T-helper 2 cell (primary cell): ENCODE measurements at places on chromosomes 1 and 21.

DNA sequence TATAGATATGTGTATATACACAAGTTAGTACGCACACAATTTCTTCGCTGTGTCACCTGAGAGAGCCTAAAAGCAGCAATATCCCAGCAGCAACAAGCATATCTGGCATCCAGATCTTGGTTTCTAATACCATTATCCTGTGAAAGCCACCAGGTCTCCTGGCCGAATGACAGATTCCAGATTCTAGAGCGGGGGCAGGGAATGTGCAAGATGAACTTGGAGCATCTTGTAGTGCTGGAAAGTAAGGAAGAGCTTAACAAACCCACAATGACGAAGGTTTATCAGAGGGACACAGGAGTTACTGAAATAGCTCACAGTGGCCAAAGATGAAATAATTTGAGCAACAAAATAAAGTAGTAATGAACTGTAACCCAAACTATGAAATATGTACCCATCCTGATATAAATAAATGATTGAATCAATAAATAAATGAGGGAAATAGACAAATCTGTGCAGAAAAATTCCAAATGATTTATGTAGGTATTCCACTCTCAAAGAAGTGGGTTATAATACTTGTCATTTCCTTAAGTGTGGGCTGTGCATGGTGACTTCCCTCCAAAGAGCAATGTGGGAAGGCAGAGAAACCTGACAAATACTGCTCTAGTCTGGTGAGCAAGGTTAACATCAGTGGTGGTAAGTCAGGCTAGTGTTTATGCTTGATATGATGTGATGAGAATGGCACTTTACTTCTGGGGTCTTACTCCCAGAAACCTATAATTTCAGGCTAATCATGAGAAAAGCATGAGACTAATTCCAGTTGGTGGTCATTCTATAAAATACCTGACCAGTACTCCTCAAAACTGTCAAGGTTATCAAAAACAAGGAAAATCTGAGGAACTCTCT lies 67.9 kb downstream of the LRRC8D start:
- no peak for DNase-seq

DNA sequence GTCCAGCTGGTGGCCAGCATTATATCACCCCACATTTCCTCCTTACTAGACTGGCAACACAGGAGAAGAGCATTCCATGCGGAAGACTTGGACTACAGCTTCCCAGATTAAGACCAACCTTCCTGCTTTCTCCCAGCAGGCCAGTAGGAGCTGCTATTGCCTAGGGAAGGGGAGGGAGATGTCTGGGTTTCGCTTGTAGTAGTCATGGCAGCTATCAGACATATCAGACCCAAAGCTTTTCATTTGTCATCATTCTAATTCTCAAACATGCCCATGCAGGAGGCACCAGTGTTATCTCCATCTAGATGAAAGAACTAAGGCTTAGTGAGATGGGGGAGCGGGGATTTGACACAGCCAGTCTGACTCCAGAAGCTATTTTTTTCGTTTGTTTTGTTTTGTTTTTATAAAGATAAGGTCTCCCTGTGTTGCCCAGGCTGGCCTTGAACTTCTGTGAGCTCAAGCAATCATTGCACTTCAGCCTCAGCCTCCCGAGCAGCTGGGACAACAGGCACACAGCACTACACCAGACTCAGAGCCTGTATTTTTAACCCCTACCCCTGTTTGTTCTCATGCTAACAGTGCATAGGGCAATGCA lies 4.5 kb downstream of the PLA2G2A start:
- DNase-seq = peak; percentile 73

GRCh38 chr1:15198684-15199083 lies 45.1 kb downstream of the TMEM51 start:
- DNase-seq = no peak

GRCh38 chr21:26557106-26557505 lies 16.0 kb downstream of the CYYR1 start:
- no peak for DNase-seq

DNA sequence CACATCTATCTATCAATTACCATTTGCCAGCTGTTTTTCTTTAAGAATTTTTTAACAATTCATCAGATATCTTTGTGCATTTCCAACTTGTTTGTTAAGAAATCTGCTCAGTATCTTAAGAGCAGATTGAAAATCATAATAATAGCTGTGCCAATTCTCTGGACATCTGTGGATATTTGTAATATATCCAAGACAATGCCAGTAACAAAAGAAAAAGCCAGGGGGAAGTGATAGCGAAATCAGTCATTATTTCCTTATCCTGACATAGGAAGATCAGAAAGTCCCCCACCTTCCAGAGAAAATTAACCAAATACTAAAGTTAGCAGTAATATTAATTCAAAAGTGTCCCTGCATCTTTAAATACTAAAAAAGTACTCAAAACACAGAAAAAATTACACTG lies 217.1 kb downstream of the RERE start:
- no peak for DNase-seq

- DNase-seq = no peak
Observed at GRCh38 chr1:55939866-55940265, 639.5 kb downstream of the PLPP3 start.

- no peak for DNase-seq
Observed at GRCh38 chr21:37658817-37659458, 257.3 kb downstream of the KCNJ6 start.

DNA sequence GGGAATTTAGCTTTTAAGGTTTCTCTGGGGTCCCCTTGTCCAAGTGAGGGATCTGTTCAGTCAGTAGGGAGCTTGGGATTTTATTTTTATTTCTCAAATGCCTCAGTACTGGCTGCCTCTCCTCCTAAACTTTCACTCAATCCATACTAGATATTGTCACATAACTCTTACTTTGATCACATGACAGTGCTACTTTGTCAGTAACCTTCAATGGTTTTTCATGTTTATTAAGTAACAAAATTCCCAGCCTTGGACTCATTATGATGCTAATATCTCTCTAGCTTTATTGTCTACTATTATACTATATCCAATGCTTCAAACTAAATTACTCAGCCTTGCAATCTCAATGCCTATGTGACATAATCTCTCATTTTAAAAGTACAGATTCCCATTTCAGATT lies 97.7 kb downstream of the ATP1B1 start:
- DNase-seq = no peak

- peak; percentile 49 for DNase-seq
Observed at GRCh38 chr1:39539252-39539790, 37.3 kb downstream of the PABPC4 start.

GRCh38 chr1:92879316-92879968 lies 47.6 kb downstream of the RPL5 start:
- DNase-seq = no peak

- DNase-seq = no peak
Observed at GRCh38 chr1:109497449-109498160, 3.7 kb downstream of the CYB561D1 start.

GRCh38 chr1:172401892-172402291 lies 18.6 kb upstream of the C1orf105 start:
- DNase-seq = no peak

DNA sequence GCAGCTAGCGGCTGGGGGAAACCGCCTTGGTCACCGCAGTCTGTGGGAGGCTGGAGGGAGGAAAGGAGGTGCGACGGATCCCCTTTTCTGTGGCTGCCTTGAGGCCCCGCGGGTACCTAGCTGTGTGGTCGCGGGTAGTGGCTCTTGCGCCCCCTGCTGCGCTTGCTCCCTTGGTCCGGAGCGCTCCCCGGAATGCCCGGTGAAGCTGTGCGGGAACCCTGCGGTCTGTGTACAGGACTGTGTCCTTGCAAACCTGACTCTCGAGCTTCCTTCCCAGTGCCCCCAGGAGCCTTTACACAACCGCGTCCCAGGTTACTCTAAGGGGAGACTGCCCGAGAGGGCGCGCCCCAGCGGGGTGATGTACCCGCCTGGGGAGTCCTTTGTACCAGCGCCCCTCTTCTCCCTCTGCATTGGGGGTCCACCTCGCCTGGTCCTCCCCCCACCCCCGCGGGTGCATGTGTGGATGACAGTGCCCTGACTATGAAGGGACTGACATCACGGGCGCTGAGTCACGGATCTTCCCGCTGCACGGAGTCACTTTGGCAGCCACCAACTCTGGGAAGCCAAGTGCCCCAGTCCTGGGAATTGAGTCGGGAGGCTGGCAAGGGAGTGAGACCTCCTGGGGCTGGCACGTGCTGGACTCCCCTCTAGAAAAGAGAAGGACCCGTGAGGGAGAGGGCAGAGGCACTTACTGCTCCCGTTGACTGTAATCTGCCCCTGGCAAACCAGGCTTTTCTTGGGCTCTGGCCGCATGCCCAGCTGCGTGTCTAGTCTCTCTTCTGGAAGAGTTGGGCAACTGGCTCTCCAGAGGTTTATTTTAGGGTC lies 816 bp downstream of the IL6R start:
- peak; percentile 44 for DNase-seq

DNA sequence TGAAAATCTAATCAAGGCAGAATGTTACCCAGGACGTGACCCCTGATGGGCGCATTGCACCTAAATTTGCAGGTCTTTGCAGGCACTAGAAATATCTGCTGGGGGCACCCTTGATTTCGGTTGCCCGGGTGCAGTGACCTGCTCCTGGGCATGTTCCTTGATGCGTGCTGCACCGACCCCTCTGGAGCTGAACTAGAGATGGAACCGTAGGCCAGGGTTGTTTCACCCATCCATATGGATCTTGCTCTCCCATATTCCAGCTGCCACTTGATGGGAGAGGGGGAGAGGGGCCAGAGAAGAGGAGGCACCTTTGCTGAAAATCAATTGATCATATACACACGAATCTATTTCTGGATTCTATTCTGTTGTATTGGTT lies 8.4 kb upstream of the COL18A1 start:
- DNase-seq = no peak

GRCh38 chr1:160308451-160309184 lies 23.7 kb upstream of the PEX19 start:
- DNase-seq = no peak

GRCh38 chr1:179767177-179767581 lies 24.1 kb downstream of the FAM163A start:
- no peak for DNase-seq

DNA sequence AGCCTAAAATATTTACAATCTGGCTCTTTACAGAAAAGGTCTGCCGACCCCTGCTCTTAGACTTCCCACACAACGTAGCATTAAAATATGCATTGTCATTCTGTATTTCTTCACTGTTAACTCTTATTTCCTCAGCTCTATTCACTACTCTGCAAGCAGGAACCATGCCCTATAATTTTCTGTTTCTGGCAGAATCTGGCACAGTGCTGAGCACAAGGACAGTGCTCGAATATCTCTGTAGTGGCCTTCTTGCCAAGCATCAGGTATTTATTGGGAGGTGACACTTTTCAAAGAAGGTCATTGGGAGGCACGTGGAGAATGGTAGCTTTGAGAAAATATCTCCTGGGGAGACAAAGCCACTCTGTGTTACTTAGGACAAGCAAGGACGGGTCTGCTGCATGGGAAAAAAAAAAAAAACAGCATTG lies 77.9 kb downstream of the PSMG1 start:
- no peak for DNase-seq

DNA sequence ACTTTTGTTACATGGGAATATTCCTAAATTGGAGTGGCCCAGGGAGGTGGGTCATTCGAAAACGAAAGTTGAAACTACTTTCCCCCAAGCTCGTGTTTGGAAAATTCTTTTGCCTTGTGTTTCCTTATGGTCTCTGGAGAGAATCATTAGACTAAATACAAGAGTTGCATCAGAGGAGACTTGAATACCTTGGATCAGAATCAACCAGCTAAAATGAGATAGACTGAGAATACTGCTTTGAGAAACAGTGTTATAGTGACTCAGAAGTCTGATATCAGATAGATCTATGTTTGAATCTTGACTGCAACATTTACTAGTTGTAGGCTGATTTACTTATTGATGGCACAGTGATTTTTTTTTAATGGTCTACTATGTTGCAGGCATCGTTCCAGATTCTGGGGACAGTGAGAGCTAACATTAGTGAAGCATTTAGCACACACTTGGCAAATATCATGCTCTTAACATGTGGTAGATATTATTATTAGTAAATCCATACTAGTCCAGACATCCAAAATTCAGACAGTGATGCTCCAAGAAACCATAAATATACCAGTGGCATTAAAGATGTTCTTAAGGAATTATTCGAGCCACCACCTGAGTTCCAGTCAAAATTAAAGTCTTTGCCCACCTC lies 12.9 kb upstream of the ACTN2 start:
- DNase-seq = no peak

DNA sequence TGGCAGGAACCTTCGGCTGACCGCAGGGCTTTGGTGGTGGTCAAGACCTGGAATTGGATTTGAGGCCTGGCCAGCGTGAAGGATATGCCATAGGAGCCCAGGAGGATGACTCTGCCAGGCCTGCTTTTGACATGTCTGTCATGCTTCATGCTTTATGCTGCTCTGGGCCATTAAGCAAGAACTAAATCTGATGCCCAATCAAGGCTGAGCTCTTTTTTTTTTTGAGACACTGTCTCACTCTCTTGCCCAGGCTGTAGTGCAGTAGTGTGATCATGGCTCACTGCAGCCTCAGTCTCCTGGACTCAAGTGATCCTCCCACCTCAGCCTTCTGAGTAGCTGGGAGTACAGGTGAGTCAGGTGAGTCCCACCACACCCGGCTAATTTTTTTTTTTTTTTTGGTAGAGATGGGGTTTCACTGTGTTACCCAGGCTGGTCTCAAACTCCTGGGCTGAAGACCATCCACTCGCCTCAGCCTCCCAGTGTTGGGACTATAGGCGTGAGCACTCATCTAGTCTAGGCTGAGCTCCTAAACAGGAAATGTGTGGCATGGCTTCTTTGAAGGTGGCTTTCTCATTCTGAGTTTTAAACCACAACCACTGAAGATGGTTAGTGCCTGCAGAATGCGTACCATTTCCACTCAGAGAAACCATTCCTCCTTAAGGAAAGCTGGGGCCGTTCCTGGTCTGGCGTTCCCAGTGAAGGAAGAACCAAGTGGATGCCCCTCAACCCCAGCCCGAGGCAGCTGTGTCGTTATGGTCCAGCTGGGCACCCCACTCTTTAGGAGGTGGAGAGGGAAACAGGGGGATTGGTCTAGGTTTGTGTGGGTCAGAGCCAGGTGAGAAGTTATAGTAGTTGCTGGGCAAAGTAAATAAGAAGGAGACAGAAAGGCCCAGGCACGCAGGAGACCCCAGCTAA lies 34.2 kb upstream of the ATP5PO start:
- DNase-seq = peak; percentile 38

DNA sequence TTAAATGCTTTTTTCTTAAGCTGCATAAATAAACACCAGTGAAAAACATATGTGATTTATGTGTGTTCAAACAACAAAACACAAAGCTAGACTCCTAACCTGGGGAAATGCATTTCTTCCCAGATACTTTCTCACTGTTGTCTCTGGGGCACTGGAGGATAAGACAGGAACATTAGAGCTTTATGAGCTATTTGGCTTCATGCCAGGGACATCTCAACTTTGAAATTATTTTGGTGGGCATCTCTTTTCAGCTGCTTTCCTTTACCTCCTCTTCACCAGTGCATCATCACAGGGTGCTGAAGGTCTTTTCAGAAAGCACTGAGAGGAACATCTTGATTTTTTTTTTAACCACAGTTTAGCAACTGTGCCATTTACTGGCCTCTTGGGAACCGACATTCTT lies 212.9 kb downstream of the DNM3 start:
- no peak for DNase-seq
